ENCODE measurements at places on chromosomes 3 and 15.

- DNase-seq: peak; percentile 20
These were observed 1.3 kb downstream of the DENND4A start for GRCh38 chr15:65790694-65791334.

DNA sequence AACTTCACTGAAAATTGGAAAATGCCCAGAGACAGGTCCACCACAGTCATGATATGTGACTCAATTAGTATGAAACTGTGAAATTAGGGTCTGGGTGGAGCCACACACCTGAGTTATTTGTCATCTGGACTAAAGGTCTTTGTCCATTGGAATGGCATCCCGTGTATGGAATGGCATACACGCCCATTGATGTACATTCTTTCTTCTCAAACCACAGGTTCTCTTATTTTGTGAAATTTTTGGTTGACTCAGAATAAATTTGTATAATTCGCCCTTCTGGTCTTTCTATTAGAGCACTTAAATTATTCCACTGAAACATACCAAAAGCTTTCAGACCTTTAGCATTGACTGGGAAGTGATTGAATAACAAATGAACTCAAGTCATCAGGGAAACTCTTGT, 66.8 kb upstream of the UBE2E1 start:
- DNase-seq: no peak

GRCh38 chr3:26964313-26964712, 341.7 kb downstream of the LRRC3B start:
- no peak for DNase-seq

- no peak for DNase-seq
These were observed 65.7 kb upstream of the CMTM7 start for GRCh38 chr3:32325927-32326326.

DNA sequence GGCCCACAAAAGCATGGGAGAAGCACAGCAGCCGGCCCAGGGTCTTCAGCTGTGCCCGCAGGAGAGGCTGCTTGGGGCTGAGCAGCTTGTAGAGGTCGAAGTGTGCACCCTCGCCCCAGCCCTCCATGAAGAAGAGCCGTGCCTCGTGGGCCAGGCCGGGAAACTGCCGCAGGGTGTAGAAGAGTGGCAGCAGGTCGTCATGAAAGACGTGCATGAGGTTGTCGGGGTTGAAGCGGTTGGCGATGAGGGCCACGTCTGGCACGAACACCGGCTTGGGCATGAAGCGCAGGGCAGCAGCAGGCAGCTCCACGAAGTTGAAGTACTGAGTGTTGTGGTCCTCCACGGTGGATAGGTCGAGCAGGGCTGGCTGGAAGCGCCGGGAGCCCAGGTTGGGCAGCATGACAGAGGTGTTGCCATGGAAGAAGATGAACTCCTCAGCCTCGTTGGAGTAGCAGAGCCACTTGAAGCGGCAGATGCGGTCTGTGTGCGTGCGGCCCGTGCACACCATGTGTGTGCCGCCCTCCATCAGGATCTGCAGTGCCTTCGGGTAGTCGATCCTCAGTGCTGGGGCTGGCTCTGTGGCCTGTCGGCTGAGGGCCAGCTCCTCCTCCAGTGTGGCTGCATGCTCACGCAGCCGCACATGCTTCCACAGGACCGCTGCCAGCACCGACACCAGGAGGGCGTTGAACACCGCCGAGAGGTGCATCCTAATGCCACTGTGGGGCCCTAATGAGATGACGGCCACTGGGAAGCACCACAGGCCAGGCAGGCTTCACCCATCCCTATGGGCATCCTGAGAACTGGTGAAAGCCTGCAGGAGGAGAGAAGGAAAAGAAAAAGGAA, 24.9 kb downstream of the POMGNT2 start:
- DNase-seq: no peak

DNA sequence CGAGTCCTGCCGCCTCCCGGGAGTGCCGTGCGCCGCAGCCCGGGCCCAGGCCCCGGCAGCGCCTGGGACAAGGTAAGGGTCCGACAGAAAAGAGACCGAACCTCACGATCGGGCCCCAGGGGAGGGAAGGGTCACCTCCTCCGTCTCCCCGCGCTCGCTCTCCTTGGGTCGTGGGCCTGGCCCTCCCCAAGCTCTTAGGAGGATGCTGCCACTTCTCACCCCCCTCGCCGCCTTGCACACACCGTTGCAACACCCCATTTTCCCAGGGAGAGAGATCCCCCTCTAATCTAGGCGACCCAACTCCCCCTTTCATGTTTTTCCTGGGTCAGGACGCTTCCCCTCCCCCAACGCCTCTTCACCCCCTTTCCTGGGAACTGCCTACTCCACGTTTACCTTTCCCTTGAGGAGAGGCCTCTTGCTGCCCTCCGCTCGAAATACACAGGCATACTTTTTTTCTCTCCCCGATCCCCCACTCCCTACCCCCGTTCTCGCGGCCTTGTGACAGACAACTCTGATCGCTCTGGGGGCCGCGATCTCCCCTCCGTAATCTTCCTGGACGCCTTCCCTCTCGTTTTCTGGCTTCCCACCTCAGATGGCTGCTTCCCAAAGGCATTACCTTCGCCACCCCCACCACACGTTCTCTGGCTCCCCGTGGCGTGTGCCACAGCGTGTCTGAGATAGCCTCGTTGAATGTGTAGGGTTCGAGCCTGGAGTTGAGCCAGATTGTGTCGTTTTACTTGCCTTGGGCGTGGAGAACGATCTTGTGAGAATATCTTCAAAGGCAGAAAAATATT, 688 bp downstream of the SETD5 start:
- DNase-seq: peak; percentile 81

DNA sequence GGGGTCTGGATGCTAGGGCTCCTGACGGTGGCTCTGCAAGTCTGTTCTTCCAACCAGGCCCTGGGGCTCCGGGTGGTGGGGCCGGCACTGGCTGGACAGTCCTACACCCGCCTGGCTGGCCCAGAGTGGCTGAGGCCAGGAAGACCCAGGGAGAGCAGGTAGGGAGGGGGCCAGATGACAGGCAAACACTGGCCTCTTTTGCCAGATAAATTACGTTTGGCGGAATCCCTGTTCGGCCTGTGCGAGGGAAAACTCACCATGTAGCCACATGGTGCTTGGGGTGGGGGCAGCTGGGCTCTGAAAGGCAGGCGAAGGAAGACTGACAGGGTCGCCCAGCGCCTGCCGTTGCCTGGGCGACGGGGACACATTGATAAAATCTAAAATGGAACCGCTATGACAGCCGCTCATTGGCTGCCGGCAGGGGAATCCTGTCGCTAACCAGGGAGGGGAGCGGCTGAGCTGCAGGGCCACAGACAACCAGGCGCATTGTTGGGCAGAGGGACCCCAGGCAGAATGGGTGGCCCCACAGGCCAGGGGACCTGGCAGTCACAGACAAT, 30.4 kb downstream of the IQSEC1 start:
- no peak for DNase-seq

DNA sequence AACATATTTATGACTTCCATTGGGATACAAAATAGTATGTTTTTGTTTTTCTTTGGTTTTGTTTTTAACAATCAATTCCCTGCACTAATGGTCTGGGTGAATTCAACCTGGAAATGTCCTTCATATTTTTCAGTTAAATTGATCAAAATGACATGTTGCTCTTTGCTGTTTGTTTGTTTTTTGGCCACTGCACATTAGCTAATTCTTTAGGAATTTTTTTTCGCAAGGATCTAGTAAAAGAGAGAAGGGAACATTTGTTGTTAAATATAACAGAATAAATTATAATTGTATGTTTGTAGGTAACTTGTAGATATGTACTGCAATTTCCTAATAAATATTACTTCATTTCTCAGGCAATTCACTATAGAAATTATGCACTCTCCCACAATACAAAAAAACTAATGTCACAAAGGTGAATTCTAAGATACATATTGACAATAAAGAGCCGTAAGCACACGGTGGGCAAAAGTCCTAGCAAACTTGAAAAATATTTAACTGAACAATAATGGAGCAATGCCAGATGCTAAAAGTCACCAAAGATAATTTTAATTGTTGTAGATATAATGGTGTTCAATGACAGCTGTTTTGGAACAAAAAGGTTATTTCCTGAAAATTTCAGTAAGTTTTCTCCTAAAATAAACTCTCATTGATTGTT, 21.4 kb upstream of the PPARG start:
- DNase-seq: no peak

DNA sequence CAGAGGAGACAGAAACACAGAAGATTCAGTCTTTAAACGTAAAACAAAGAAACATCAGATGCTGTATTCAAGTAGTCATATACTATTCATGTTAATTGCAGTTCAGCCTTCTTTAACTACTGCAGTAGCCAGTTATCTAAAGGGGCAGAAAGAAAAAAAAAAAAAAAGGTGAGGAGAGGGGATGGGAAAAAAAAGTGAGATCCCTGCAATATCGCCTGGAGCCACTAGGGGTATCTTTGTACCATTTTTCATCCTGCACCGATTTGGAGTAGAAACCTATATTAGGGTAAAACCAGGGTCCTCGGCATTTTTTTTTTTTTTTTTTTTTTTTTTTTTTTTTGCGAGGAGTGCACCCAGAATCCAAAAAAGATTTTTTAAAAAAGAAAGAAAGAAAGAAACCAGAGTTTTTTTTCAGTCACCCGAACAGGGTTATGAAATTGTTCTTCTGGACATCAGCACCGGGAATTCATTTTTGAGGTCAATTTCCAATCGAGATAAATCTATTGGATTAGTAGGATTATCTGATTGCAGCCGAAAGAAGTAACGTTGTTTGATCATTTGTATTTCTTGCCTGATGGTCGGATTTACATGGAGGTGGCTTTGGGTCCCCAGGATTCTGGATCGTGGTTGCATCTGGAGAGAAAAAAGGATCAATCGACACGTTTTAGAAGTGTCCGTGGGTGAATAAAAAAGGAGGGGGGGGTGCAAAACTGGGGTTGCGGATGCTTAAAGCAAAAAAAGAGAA, 186.7 kb downstream of the NLGN1 start:
- DNase-seq: no peak
